ENCODE measurements at places on chromosomes 6 and 20. TPM values are rescaled to one million over a fixed set of nuclear protein-coding genes. Genes with fewer than 3 reads are reported as not detected.

The GLP1R gene
- total RNA-seq: 8.5 TPM

The ENPP4 gene
- total RNA-seq: 7.3 TPM

The ADTRP gene
- not detected for total RNA-seq

The LBP gene
- 0.16 TPM for total RNA-seq

DNA sequence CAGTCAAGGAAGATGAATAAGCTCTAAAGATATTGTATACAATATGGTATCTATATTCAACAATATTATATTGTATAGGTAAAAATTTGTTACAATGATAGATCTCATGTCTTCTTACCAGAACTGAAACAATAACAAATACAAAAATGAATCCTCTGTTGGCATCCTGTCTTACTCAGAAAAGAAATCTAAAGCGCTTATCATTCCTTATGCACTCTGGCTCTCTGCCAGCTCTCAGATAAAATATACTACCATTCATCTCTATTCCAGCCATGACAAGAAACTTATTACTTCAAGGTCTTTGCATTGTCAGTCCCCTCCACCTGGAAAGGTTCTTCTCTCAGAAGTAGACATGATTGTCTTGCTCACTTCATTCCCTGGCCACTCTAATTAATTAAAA, 138.6 kb downstream of the THEMIS start:
- no peak for DNase-seq

DNA sequence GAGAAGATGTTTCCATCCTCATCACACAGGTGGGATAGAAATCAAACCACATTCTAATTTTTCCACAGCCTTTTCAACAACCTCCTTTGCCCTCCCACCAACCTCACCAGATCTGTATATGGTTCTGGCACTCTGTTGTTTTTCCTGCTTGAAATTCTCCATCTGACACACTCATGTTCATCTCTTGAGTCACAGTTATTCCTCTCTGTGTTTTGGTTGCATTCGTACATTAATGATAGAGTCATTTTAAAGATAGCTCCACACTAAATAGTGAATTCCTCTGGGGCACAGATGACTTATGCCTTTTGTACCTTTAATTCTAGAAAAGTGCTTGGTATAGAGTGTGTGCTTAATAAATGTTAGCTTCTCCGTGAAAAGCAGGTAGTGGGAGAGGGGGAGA, 1.4 kb upstream of the GCLC start:
- DNase-seq: no peak

GRCh38 chr6:76004202-76004601, 68.3 kb downstream of the IMPG1 start:
- no peak for DNase-seq

DNA sequence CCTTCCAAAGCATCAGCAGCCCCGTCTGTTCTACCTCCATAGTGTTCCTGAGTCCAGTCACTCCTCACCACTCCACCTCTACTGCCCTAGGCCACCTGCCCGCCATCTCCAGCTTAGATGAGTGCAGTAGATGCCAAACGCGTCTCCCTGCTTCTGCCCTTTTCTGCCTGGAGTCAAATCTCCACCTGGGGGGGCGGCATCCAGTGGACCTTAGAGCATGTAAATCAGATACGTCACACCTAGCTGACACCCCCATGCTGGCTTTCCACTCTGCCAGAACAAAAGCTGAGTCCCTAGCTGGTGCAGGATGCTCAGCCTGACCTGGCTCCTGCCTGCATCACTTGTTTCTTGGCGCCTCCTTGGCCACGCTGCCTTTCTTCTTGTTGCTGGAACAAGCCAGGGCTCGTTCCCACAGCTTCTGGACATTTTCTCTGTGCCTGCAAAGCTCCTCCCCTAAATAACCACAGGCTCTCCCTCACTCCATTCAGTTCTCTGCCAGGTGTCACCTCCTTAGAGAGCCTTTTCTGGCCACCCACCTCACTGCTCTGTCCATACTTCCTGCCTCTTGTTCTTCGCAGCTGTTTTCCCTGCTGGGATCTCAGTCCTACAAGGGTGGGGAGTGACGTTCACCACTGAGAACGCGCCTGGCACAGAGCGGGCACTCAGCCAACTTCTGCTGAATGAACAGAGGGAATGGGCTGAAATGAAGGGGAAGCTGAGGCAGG, 5.8 kb downstream of the DDR1 start:
- no peak for DNase-seq

- DNase-seq: no peak
These were observed 214.6 kb downstream of the GMDS start for GRCh38 chr6:2030682-2031244.

DNA sequence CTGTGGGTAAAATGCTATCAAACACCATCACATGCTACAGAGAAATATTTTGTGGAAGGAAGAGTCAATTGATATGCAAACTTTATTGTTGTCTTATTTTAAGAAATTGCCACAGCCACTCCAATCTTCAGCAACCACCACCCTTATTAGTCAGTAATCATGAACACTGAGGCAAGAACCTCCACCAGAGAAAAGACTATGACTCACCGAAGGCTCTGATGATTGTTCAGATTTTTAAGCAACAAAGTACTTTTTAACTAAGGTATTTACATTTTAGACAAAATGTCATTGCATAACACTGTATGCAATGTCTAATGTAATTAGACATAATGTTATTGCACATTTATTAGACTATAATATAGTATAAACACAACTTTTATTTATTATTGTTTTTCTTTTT, 26.2 kb upstream of the MMP24 start:
- no peak for DNase-seq

GRCh38 chr6:105193647-105194046, 13.8 kb upstream of the POPDC3 start:
- no peak for DNase-seq

Data from pancreas (tissue), 10 donors.